NCI-H1436 (cell line): ENCODE measurements at places on chromosomes 7 and 10.

DNA sequence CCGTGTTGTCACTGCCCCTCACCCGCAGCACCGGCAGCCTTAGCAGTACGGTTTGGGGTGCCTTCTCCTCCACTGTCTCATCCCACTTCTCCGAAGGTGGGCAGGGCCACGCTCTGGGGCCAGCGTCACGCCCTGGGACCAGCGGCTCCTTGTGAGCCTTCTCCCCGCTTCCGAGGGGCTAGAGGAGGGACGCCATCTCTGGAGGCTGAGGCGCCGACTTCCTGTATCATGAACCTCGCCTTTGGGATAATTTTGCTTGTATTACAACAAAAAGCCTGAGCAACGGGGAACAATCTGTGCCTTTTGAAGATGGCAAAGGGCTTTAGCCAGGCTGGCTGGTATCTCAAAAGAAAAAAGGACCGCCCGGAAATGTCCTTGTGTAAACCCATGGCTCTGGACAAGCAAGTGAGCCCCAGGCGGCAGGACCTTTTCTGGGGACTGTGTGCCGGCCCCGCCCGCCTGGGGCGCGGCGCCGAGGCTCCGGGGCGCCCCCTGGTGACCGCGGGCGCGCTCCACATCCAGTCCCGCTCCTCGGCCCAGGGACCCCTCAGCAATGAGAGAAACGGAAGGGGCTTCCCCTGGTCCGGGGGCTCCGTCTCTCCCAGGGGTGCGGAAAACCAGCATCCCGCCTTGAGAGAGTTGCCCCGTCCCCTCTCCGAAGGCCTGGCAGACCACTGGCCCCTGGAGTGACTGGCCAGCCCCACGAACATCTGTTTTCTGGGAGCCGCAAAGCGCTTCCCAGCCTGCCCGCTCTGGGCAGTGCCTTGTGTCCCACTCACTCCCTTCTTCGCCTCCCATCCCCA lies 3.8 kb downstream of the DEPP1 start:
- peak; percentile 46 for DNase-seq

DNA sequence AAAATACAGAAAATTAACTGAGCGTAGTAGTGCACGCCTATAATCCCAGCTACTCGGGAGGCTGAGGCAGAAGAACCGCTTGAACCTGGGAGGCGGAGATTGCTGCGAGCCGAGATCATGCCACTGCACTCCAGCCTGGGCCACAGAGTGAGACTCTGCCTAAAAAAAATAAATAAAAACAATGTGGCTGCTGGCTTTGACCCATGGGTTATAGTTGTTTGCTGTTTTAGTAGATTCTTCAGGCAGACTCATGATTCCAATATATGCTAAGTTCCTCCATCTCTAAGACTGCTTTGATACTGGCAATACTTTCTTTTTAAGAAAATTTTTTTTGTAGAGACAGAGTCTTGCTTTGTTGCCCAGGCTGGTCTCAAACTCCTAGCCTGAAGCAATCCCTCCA lies 8.4 kb downstream of the OLAH start:
- DNase-seq, result no peak

- DNase-seq, result no peak
Measured at GRCh38 chr7:151099486-151100211, 13.4 kb downstream of the AGAP3 start.

- no peak for DNase-seq
Measured at GRCh38 chr10:43079856-43080255, 3.0 kb downstream of the RET start.

GRCh38 chr10:112388548-112388947 lies 14.6 kb downstream of the ACSL5 start:
- DNase-seq, result no peak

DNA sequence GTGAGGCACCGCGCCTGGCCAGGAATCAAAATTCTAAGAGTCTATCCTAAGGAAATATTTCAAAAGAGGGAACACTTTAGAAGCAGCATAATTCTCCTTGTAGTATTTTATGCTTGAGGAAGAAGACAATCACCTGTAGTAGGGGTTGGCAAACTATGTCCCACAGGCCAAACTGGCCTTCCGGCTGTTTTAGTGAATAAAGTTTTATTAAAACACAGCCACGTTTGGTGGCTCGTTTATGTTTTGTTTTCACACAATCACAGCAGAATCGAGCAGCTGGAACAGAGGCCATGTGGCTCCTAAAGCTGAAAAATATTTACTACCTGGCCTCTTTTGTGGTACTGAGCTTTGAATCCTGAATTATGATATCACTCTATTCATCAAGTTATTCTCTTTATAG lies 131.7 kb upstream of the TNS3 start:
- DNase-seq, result no peak

GRCh38 chr7:45568536-45569289 lies 5.5 kb upstream of the ADCY1 start:
- no peak for DNase-seq

- DNase-seq, result peak; percentile 70
Measured at GRCh38 chr10:68897336-68897741, 3.8 kb upstream of the DDX50 start.

GRCh38 chr7:108257954-108258353 lies 127.8 kb upstream of the LAMB4 start:
- DNase-seq, result no peak

- DNase-seq, result no peak
Measured at GRCh38 chr7:28207486-28208158, 27.0 kb upstream of the JAZF1 start.

DNA sequence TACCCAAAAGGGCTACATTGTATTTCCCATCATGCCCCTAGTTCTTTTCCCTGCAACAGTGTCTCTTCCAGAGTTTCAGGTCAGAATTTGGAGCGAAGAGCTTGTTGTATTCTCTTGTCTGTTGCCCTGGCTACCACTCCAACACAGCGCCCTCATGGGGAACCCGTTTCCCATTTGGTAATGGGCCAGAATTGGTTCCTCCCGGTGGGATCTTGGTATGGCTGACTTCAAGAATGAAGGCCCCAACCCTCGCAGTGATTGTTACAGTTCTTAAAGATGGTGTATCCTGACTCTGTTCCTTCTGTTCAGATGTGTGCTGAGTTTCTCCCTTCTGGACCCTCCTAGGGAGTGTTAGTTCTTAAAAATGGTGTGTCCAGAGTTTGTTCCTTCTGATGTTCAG lies 110.5 kb upstream of the ZNF32 start:
- no peak for DNase-seq

DNA sequence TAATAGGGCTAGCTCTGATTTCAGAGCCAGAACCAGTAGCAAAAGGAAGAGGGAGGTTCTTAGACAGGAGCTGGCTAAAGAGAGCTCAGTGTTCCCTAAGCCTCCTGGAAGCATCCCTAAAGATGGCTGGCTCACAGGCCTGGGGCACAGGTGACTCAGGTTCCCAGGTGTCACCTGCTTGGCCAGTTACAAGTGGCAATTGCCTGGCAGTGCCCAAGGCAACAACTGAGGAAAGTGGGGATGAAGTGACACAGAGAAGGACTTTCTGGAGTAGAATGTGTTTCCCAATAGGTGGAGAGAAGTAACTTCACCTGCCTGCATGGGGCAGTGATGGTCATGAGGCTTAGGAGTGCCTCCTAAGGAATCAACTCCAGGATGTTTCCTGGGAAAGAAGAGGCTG lies 66.5 kb upstream of the EEPD1 start:
- no peak for DNase-seq

GRCh38 chr7:136940917-136941316 lies 72.5 kb downstream of the CHRM2 start:
- no peak for DNase-seq

DNA sequence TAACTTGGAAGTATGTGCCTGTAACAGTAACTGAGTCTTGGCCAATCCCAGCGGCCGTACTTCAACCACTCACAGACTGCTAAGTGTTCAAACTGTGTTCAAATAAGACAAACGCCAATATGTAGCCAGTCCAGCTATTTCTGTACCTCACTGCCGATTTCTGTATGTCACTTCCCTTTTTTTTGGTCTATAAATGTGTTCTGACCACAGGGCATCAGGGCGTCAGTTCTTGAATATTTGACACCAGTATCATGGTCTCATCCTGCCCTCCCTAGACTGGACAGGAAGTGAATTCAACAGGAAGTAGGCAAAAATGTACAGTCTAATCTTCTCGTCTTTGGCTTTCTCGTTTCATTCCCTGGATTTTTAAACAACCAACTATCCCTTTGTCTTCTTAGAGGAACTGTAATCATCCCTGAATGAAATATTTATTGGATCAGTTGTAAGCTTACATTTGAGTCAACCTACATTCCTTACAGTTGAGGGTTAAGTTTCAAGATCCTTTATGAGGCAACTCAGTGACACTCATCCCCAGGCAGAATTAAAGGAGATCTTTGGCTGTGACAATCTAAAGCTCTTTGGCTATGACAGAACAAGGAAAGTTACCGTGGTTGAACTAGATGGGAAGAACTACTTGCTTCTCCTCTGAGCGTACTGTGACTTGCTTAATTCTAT lies 232.7 kb downstream of the NSUN6 start:
- DNase-seq, result no peak

DNA sequence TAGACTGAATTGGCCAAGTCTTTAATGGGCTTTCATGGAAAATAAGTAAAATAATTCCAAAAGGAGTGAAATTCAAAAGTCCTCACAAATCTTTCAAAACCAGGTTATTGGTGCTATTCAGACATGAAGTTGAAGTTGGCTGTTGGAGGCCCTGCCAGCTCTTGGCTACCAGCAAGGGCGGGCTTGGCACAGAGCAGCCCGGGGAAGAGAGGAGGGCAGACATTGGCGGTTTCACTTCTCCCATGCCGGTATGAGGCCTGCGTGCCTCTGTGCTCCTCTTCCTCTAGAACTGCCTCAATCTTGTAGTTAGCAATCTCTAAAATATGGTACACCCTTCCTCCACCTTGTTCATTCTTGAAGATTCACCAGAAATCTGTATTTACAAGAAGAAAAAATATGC lies 16.4 kb upstream of the NPS start:
- no peak for DNase-seq

- no peak for DNase-seq
Measured at GRCh38 chr10:114856544-114857287, 35.1 kb downstream of the FHIP2A start.

- peak; percentile 23 for DNase-seq
Measured at GRCh38 chr10:5442065-5442989, 30.0 kb downstream of the NET1 start.

DNA sequence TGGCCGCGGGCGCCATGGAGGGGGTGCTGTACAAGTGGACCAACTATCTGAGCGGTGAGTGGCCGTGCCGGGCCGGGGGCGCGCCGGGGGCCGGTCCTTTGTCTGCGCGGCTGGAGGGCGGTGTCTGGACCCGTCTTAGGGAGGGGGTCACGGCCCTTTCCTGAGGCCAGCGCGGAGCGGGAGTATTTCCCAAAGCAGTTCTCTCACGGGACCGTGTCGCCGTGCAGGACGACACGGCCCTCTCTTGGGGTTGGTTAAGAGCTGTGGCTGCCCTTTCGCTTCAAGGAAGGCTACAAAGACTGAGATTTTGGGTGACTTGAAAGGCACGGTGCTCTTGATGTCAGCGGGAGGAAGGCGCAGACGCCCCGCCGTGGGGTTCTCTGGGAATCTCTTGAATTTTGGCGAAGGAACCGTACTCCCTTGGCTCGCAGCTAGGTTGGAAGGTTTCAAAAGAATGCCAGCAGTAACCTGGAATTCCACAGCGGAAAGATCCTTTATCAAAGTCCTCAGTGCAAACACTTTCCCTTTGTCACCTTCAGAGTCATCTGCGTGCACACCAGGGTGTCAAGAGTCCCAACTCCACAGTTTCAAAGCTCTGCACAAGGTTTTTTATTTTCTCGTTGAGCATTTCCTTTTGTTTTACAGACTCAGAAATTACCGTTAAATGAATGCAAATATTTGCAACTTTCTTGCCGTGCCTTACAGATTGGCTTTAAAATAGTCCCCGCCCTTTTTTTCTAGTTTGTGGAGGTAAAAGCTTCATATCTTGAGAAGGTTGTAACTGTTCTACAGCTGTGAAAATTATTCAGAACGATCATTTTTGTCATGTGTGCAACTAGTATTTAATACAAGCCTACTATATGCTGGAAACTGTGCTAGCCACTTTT lies 780 bp downstream of the PLEKHA8 start:
- DNase-seq, result no peak

DNA sequence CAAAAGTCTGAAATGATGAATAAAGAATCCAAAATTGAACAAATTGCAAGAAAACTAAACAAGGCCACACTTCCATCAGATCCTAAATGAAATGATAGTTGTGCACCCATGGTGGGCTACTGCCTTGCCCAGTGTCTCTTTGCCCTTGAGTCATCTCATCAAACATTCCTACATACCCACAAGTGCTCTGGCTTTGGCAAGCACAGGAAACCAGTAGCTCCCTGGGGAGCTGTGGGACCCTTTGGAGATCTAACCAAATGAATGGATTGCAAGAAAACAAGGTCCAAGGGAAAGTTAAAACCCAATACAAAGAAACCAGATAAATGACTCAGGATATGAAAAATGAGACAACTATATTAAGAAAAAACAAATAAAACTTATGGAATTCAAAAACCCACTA lies 129.8 kb upstream of the TMEM229A start:
- no peak for DNase-seq
